Suppressor macrophage treated with lipopolysaccharide for 1 hour (primary cell): ENCODE measurements at places on chromosomes 11 and 22.

- DNase-seq: no peak
These were observed 22.0 kb upstream of the ISX start for GRCh38 chr22:35043934-35044319.

DNA sequence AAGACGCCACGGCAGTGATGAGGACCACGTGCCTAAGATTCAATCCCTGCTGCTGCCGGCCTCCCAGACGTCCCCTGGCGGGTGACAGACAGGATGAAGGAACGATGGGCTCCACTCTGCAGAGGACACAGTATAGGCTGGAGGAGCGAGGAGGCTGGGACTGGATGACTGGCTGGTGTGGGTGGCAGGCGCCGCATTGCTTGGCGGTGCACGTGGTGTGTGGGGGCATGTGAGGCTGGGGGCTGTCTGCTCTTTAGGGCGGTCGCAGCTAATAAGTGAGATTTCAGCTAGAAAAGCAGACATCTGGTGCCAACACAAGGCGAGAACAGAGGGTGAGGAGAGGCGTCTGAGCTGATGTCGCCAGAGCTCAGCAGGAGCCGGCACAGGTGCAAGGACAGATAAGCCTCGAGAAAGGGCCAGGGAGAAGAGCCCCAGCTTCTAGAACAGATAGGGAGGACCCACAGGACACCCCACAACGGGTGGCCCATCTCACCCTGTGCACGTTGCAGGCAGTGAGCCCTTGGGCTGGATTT, 33.2 kb downstream of the TSPAN4 start:
- no peak for DNase-seq

DNA sequence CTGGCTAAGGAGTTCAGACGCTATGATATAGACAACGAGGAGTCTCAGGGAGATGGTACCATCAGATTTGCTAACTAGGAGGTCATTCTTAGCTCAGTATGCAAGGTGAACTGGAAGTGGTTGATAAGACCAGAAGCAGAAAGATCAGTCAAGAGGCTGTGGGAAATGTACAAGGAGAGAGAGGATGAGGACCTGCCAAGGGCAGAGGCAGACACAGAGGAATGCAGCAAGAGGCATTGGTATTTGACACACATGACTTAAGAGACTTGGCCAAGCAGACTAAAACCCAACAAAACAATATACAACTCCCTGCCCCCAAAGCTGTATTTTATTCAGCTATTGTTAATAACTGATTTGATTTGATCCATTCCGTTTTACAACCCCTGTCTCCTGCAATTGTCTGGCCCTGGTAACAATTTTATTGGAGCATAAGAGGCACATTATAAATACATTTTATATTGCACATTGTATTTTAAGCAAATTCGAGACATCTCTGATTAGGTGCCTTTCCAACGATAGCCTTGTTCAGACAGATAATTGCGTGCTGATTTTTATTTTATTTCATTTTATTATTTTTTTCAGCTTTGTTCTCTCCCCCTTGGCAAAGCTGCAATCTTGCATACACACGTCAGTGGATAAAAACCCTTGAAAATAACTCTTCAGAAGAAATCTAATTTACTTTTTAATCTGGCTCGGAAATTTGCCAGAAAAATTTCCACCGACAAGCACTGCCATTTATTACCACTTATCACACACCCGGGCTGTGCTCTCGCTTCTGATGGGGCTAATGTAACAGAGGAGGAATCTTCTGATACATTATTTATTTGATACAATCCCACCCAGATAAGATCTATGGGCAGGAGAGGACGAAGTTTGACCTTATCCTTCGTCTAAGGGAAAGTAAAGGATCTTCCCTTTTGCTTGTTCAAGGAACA, 237.8 kb downstream of the NXPE2 start:
- no peak for DNase-seq

GRCh38 chr11:1290052-1291040, 19.1 kb downstream of the TOLLIP start:
- DNase-seq: no peak

- no peak for DNase-seq
These were observed 209.2 kb upstream of the TBCEL start for GRCh38 chr11:120814531-120815318.

GRCh38 chr11:94934846-94935245, 38.5 kb downstream of the CWC15 start:
- no peak for DNase-seq

GRCh38 chr11:129191649-129192048, 476 bp downstream of the ARHGAP32 start:
- DNase-seq: no peak
